G401 (cell line): ENCODE measurements at places on chromosomes 2 and 18.

- no peak for DNase-seq
These were observed 55.6 kb downstream of the BIN1 start for GRCh38 chr2:127051116-127052056.

GRCh38 chr18:59718108-59718463 is 20.9 kb upstream of the CCBE1 start:
- no peak for DNase-seq

DNA sequence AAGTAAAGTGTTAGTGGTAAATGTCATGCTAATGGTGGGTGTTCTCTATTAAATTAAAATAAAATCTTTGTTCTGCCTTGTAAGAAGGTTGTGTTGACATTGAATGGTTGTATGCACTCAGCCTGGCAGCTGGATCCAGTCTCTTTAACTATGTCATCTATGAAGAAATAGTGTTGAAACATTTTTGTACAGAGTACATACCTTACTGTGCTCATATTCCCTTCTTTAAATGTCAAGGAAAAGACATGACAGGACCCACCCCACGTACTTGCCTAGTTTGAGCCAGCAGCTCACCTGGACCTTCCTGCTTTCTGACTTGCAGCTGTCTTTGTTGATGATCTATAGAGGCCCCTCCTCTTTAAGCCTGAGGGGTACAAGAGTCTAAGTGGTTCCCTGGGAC is 85.6 kb upstream of the ST3GAL5 start:
- no peak for DNase-seq

DNA sequence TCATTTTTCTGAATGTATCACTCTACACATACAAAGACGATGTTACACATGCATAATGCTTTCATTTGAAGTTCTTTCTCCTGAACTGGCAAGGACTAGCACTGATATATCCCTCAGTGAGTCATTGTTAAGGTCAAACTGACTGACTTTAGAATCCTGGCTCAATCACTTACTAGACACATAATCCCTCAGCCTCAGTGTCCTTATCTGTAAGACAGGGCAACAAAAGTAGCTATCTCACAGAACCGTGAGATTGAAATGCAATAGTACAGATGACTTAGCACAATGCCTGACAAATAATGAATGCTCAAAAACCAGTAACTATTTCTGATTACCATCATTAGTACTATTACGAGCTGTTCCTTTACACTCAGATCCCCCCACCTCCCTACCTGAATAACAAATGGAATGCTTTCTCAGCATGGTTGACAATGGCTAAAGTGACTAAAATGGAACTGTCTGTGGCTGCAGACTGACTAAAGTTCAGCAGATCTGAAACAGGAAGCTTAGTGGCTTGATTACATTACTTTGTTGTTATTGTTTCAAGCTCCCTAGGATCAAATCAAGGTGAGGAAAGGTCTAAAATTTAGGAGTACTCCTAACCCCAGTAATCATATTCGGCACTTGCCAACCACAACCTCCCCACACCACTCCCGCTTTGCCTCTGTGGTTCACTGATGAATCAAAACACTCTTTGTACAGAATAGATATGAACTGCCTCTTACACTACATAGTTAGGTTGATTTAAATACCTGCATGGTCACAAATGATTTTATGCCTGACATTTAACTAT is 35.8 kb upstream of the CACNB4 start:
- no peak for DNase-seq

GRCh38 chr18:25081001-25081400 is 271.0 kb downstream of the ZNF521 start:
- DNase-seq: peak; percentile 87

DNA sequence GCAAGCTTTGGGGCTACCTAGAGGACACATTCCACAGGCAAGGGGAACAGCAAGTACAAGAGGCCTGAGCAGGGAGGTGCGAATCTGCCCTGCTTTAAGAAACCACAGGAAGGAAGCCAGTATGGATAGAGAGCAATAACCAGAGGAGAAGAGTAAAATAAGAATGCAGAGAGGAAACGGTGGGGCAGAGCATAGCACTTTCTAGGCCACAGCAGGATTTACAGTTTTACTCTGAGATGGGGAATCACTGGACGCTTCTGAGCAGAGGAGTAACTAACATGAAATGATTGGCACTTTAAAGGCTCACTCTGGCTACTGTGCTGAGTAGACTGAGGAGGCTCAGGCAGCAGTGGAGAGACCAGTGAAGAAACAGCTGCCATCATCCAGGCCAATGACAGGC is 23.8 kb downstream of the AAK1 start:
- no peak for DNase-seq

- DNase-seq: no peak
These were observed 835.1 kb downstream of the RNF144A start for GRCh38 chr2:7752291-7752690.

GRCh38 chr18:63128237-63128974 is 191.2 kb downstream of the BCL2 start:
- DNase-seq: no peak

GRCh38 chr2:177914247-177914646 is 158.3 kb downstream of the PDE11A start:
- DNase-seq: peak; percentile 55

DNA sequence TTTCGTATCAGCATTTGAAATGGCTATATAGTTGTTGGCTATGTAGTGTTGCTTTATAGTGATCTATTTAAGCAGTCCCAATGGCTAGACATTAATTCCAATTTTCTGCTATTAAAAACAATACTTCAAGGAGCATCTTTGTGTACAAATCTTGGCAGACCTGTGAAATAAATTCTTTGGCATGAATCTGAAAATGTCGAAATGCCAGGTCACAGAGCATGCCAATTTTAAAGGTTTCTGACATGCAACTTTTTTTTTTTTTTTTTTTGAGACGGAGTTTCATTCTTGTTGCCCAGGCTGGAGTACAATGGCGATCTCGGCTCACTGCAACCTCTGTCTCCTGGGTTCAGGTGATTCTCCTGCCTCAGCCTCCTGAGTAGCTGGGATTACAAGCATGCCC is 26.8 kb upstream of the CABLES1 start:
- DNase-seq: no peak

DNA sequence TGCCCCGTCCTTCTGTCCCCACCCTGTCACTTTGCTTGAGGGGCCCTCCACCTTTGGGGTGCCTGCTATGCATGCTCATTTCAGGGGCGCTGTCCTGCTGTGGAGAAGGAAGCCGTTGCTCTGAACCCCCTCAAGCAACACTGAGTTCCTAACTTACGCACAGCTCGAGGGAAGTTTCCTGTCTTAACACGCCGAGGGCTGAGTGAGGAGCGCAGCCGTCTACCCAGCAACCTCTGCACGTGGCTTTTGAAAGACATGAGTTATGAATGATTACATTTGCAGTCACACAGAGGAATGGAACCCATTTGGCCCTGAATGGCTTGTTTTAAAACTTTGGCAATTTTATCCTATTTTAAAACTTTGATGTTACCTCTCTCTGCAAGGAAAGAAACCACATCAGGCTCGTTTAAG is 14.0 kb downstream of the RAMP1 start:
- no peak for DNase-seq

DNA sequence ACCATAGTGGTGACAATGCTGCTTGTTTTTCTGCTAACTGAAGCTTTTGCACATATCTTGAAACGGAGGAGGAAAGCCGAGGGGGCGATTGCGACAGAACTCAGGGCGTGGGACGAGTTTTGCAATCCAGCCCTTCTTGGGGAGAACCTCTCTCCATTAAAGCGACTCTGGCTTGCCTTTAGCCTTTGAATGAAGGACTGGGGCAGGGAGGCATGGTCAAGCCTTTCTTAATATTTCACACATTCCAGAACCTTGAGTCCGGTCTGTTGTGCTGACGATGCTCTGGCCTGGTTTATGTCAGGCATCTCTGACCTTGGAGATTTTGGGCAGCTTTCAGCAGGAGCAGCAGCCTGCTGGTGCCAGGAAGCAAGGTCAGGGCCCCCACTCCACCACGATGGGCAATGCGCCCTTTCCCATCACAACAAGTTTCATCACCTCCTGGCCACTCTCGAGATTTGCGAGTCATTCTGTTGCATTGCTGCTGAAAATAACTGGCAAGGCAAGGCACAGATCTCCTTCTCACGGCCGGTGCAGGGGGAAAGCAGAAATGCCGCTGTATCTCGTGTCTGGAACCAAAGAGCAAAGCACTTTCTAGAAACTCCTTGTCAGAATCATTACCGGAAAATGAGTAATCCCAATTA is 10.8 kb downstream of the EMILIN2 start:
- no peak for DNase-seq

GRCh38 chr2:224211791-224212190 is 172.7 kb upstream of the SERPINE2 start:
- DNase-seq: no peak

- DNase-seq: no peak
These were observed 32.1 kb upstream of the SLC66A3 start for GRCh38 chr2:11123001-11123809.

DNA sequence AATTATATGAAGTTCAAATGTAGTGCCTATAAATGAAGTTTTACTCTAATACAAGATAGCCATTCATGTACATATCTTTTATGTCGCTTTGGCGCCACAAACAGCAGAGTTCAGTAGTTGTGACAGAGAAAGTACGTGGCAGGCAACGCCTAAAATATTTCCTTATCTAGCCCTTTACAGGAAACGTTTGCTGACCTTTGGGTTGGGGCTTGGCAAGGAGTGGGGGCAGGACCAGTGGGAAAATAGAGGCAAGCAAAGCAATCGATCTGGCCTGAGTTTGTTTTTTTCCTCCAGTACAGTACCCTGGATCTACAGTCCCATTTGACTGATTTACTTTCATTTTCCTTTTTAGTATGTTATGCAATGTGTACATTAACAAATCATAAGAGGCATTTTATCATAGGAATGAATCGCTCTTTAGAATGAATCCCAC is 13.1 kb downstream of the CCDC68 start:
- no peak for DNase-seq

DNA sequence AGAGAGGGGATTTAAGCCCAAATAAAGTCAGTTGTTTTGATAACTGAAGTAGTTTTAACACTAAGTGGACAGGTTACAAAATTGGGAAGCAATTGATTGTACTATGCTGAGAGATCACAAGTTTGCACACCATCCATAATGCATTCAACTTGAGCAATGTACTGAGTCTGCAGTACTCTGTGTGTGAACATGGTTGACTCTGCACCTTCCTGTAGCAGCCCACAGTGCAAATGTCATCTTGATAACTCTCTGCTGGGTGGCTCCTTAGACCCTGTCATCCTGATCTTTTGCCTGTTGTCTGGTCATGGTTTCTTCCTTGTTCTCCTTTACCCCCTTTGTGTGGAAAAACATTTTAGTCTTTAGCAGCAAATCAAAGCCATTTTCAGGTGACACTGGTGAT is 168.0 kb downstream of the ARHGAP15 start:
- DNase-seq: no peak

DNA sequence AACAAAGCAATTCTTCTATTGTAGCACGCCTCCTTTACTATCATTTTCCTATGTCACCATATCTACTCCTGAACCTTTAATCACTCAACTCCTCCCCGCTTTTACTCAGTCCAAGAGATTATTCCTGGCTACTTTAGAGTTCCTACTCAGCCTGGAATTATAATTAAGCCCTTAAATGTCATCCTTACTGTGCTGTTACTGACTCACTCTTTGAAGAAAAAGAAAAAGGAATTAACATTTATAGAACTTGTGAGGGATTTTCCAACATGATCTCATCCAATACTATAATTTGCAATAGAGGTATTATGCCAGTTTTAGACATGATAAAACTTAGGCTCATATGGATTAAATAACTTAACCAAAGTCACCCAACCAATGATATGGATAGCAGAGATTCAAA is 61.7 kb downstream of the CCDC88A start:
- no peak for DNase-seq

DNA sequence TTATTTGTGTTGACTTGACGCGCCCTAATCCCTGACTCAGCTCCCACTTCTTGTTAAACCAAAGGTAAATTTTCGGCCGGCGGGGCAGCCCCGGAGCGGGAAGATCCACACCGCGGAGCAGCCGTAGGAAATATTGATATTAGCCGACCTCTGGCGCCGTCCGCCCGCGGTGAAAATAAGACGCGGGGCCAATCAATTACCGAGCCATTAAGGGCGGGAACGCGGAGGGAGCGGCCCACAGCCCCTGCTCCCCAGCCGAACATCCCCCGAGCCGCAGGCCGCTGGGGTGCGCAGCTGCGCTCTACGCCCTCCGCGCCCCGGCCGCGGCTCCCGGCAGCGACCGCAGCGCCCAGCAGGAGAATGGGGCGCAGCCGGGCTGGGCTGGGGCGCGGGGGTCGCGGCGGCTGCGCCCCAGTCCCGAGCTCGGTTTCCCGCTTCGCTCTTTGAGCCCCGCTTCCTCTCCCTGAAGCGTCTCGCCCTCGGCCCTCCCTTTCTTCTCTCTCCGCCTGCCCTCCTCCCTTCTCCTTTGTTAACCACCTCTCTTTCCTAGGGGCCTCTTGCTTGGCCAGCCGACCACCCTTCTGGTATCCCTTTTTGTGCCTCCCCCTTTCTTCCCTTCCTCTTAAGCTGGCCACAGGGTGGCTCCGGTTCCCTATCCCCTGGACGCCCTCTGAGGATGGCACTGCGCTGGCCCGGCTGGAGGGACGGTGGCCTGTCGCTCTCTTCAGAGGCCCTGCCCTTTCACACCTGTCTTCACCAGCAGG is 40.9 kb downstream of the CELF4 start:
- no peak for DNase-seq

DNA sequence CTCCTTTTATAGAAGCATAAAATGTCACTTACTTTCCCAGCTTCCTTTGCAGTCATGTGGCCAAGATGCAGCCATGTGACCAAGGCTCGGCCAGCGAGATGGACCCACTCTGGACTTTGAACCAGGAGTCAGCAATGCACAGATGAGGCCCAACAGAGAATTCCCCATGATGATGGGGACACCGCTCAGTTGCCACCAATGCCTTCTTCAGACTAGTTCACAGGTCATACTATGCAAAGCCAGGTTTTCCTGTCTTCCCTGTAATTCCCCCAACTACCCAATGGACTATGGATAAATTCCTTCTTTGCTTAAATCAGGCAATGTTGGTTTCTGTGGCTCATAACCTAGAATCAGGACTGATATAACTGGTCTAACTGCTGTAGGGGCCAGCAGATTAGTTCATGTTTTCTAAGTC is 22.5 kb upstream of the REL start:
- DNase-seq: no peak

- DNase-seq: no peak
These were observed 14.8 kb upstream of the MTERF4 start for GRCh38 chr2:241116606-241117560.

DNA sequence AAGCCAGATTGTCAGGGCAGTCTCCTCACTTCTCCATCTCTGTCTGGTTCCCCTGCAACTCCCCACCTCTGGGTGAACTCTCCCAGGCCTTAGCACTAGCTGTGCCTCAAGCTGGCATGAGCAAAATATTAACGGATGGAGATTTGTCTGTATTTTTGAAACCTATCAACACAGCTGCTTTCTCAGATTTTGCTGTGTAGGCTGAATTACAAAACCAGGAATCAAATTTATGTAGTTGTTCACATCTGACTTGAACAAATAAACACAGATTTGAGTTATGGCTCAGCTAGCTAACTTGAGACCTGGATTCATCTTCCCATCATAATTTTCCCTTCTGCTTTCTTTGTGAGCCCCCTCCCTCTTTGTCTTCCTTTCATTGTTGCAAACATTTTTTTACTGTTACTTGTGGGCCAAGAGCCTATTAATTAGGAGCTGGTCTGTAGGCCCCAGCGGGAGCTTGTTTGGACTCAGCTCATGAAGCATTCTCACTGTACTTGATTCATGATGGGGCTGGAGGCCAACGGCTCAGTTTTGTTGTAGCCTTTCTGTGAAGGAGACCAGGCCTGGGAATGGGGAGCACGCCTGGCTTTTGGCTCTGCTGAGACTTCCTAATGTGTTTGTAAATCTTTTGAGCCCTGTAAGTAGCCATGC is 164.1 kb upstream of the GATA6 start:
- DNase-seq: peak; percentile 15
